Activated CD4-positive, alpha-beta T cell treated with anti-CD3 and anti-CD28 coated beads for 36 hours (primary cell): ENCODE measurements at places on chromosomes 3 and 15. TPM values are rescaled to one million over a fixed set of nuclear protein-coding genes. Genes with fewer than 3 reads are reported as not detected.

GRCh38 chr15:94674296-94674695 lies 442.9 kb downstream of the MCTP2 start:
- DNase-seq, result no peak

DNA sequence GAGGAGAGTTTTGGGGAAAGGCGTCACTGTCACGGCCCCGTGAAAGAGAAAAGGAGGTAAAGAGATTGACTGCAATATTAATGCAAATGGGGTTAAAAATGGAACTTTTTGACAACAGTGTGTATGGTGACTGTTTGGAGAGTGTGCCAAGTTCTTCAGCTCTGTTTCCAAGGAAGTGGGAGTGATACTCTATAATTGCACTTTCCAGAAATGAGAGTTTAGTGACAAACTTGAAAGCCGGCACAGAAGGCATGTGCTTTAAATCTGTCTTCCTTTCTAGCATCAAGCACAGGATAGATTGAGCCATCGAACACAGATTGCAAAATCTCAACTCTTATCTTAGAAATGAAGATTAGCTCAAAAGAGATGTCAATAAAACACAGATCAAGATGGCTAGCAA lies 51.9 kb upstream of the SNRPA1 start:
- DNase-seq, result no peak

- DNase-seq, result no peak
Measured at GRCh38 chr3:74787011-74787410, 172.6 kb upstream of the CNTN3 start.

- DNase-seq, result no peak
Measured at GRCh38 chr3:142450189-142450588, 2.4 kb upstream of the XRN1 start.

- no peak for DNase-seq
Measured at GRCh38 chr3:157428853-157429252, 7.8 kb upstream of the PTX3 start.

DNA sequence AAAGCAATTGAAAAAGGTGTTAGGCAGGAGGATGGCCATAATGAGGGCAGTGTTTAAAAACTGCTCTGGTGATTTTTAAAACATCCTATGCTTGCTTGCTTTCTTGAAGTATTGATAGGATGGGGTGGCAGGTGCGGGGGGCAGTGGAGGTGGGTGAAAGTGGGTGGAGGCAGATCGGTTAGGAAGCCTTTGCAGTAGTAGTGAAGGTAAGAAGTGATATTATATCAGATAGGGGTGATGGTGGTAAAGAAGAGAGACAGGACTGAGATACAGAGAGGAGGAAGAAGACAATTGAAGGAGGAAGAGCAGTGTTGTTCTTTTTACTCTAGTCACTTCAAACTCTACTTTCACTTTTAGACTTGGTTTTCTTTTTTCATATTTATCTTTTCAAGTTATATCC lies 11.1 kb downstream of the ZNF80 start:
- no peak for DNase-seq

GRCh38 chr15:67385971-67386370 lies 131.4 kb downstream of the IQCH start:
- DNase-seq, result no peak

DNA sequence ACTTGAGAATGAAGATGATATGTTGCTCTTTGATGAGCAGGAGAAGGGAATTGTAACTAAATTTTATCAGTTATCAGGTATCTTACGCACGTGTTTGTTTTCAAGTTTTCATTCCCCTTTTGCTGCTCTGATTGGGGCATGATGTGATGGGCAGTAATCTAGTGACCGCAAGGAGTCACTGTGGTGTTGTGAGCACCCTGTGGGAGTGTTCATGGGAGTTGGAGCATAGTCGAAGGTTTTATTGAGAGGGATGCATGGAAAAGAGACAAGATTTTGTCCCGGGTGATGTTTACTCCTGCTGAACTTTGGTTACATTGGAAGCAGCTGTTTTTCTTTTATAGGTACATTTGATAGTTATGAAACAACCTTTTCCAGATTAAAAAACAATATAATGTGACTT lies 2.1 kb downstream of the FAN1 start:
- no peak for DNase-seq

DNA sequence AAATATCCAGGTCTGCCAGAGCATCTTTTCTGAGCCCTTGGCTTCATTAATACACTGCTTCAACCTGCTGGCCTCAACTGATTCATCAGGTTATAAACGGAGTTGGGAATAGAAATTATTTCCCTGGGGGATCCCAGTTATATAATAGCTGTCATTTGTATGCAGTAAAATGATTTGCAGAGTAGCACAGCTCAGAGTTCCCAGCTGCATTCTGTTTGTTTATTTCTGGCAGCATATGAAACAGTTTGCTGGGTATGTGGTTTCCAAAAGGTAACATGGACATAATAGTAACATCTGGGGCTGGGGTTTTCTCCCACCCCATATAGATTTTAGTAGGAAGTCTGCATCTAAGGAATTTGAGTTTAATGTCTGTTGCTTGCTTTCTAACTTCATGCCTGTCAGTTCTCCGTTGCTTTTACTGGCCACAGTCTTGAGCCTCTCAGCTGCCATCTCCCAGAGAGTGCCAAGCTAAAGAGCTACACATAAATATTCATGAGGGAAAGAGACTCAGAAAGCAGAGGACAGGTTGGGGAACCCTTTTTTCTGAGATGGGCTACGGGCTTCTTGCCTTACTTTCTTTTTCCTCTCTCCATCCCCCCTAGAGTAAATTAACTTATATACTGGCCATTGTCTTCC lies 124.6 kb downstream of the TMEM108 start:
- no peak for DNase-seq

DNA sequence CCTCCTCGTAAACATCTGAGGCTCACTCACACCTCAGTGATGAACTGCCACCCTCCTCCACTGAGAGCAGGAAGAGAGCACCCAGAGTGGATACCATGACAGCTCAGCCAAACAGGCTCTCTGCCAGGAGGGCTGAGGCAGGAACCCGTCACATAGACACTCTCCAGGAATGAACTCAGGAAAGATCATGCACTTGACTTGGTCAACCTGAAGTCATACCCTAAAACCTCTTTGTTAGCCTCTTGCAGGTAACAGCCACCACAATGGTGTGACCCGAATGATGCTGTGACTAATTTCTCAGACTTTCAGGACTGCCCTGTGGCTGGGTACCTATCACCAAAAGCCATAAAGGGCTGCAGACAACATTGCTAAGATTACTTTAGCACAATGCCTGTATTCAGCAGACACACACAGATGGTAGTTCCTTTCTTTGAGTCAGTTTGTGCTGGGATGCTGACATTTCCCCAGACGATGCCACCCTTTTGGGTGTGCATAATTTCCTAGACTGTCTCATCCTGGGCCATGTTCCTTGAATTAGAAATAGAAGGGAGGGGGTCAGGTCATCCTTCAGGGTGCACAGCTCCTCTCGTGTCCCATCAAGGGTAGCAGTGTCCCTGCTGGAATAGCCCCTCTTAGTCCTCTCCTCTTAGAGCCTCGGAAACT lies 30.3 kb downstream of the CX3CR1 start:
- no peak for DNase-seq

GRCh38 chr15:96066852-96067495 lies 263.5 kb upstream of the NR2F2 start:
- DNase-seq, result no peak

DNA sequence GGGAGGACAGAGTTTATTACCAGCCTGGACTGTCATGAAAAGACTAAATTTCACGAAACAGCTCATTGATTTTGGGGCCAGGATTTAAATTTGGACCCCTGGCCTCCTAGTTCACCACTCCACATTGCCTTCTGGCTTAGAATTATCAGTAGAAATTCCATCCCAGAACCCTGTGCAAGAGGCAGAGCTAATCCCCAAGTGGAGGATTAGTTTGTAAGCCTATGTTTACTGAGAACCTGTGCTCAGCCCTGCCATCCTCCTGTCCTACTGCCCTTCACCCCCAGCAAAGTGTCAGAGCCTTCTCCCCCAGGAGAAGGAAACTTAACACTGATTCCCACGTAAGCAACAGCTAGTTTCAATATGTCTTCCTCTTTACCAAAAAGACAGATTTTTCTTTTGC lies 99.4 kb downstream of the SST start:
- no peak for DNase-seq

GRCh38 chr3:78785004-78785403 lies 982.8 kb downstream of the ROBO1 start:
- no peak for DNase-seq

GRCh38 chr3:57060089-57060821 lies at the start of gene SPATA12:
SPATA12 (plus strand) TSS chr3:57060664; CDS start chr3:57073695, 13,031 bp downstream.
- peak; percentile 15 for DNase-seq

GRCh38 chr15:59360896-59361295 lies 11.8 kb downstream of the MYO1E start:
- no peak for DNase-seq

DNA sequence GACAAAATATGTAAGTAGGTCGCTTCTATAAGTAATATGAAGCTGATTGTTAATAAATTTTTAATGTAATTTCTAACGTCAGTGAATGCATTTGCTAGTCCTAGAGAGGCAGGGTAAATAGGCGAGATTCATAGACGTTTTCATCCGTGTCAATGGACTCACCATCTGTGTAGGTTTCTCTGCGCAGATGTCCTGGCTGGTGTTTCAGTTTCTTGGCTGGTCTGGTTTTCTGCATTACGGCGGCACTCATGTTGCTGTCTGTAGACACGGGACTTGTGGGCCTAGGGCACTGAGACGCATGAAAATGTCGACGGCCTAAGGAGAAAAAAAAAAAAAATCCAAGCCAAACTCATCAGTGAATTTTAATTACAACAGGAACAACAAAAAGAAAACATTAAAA lies 1153.3 kb downstream of the ROBO1 start:
- DNase-seq, result no peak

- no peak for DNase-seq
Measured at GRCh38 chr15:48052946-48053345, 67.8 kb upstream of the SLC24A5 start.

- DNase-seq, result peak; percentile 75
Measured at GRCh38 chr15:100338971-100339444, 2.8 kb downstream of the ADAMTS17 start.

DNA sequence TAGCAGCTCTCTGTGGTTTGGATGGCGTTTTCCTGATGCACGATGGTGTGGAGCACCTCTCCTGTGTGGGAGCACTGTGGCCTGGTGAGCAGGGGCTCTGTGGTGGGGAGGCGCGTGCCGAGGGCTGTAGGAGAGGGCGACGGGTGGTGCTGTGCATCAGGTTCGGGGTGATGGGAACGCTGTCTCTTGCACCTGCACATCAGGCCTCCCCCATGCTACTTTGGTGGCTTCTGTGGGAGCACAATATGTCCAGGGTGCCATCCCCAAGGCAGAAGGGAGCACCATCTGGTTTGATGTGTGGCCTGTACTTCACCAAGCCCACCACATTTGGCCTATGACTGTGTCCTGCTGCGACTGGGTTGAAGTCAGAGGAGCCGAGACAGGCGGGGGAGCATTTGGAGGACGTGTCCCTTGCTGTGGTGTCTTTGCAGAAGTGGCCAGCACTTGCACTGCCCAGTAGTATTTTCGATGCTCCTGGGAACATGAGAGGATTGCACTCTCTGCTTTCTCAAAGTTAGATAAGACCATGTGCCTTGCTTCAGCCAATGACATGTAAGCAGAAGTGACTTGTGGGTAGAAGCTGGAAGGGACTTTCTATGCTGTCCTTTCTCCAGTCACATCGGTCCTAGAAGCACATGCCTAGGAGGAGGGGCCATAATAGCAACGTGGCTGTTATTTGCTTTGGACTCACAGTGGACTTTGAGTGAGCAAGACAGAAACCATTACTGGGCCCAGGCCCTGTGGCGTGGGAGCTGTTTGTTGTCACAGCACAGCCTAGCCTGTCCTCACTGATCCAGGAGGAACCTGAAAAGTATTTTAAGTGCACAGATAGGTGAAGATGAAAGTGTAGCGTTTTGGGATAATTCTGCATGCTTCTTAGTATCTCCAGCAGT lies 72.1 kb downstream of the APBA2 start:
- DNase-seq, result no peak

CADPS gene
- total RNA-seq, result not detected

NDN gene
- 1.9 TPM for total RNA-seq

CHCHD6 gene
- 17.7 TPM for total RNA-seq

CHCHD4 gene
- total RNA-seq, result 23.3 TPM

SLC6A1 gene
- total RNA-seq, result not detected

AADACL2 gene
- not detected for total RNA-seq

KNG1 gene
- not detected for total RNA-seq

ACOX2 gene
- not detected for total RNA-seq

GRM2 gene
- total RNA-seq, result 0.47 TPM

ITIH1 gene
- total RNA-seq, result not detected

STAC gene
- 0.26 TPM for total RNA-seq

SEMA5B gene
- not detected for total RNA-seq

TMEM266 gene
- not detected for total RNA-seq
